Upper lobe of right lung (tissue), 1 donor: ENCODE measurements at places on chromosomes 3 and 15. TPM values are rescaled to one million over a fixed set of nuclear protein-coding genes. Genes with fewer than 3 reads are reported as not detected.

The POLQ gene
- 0.55 TPM for total RNA-seq

The TMEM108 gene
- total RNA-seq: 15.4 TPM

The C3orf85 gene
- total RNA-seq: not detected

The CHDH gene
- 10.9 TPM for total RNA-seq

The ST8SIA2 gene
- total RNA-seq: not detected

The THBS1 gene
- total RNA-seq: 377 TPM

The CFAP100 gene
- total RNA-seq: not detected

The CAPN3 gene
- 45.4 TPM for total RNA-seq

The LIPH gene
- 38.0 TPM for total RNA-seq

The CHRNA7 gene
- total RNA-seq: 0.75 TPM

The PRICKLE2 gene
- 37.2 TPM for total RNA-seq

The CLPX gene
- total RNA-seq: 38.2 TPM

The MASP1 gene
- 5.9 TPM for total RNA-seq

The EFCC1 gene
- 17.2 TPM for total RNA-seq

The CCR3 gene
- 0.43 TPM for total RNA-seq

The CNTN6 gene
- total RNA-seq: 9.2 TPM

The ILDR1 gene
- total RNA-seq: 6.9 TPM

The CTXN2 gene
- total RNA-seq: not detected

The C3orf62 gene
- total RNA-seq: 6.8 TPM

The STAC gene
- total RNA-seq: 25.3 TPM

The SNTN gene
- total RNA-seq: not detected

The LRRN1 gene
- total RNA-seq: 5.2 TPM

The PIGZ gene
- 3.6 TPM for total RNA-seq

The PPM1L gene
- 13.5 TPM for total RNA-seq

The SH3GL3 gene
- 3.4 TPM for total RNA-seq

The LEKR1 gene
- 2.1 TPM for total RNA-seq

The MGLL gene
- total RNA-seq: 194 TPM

The PRR20G gene
- total RNA-seq: not detected

The OR5K2 gene
- total RNA-seq: not detected

The NRROS gene
- 19.5 TPM for total RNA-seq

The ATG3 gene
- total RNA-seq: 48.6 TPM

The FANCD2OS gene
- total RNA-seq: not detected
